Upper lobe of left lung (tissue), 6 donors: ENCODE measurements at places on chromosomes 2 and 18.

- peak; percentile 73 for DNase-seq
Measured at GRCh38 chr2:10325278-10326145, 22.8 kb downstream of the HPCAL1 start.

DNA sequence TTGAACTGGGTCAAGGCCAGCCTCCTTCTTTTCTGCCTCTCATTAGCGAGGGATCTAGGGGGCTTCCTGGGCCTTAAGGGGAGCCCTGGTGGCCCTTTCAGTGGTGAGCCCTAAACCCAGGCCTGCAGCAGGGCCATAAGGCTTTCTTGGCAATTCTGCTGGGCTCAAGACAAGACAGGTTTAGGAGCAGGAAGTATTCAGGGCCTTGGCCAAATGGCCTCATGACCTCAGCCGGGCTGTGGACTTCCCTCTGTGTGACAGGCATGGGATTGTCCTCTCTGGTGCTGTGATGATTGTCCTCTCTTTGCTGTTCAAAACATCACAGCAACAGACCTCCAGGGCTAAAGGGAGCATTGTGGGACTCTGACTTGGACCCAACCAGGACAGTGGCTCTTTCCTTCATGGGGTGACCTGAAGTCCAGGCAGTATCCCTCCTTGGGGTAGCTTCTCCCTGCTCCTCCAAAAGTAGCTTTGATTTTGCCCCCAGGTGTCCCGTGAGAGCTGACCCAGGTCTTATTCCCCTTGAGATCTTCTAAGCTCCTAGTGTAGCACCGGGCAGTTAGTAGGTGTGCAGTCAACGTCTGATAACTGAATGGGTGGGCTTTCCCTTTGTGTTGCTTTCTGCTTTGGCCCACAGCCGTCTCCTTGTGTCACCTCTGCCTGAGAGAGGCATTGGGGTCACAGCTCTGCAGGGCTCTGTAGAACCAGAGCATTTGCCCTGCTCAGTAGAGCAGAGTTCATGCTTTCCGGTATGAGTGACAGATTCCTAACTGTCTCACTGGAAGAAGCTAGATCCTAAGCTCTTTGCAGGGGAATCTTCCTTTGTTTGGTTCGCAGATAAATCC is 14.7 kb downstream of the FOSL2 start:
- no peak for DNase-seq

DNA sequence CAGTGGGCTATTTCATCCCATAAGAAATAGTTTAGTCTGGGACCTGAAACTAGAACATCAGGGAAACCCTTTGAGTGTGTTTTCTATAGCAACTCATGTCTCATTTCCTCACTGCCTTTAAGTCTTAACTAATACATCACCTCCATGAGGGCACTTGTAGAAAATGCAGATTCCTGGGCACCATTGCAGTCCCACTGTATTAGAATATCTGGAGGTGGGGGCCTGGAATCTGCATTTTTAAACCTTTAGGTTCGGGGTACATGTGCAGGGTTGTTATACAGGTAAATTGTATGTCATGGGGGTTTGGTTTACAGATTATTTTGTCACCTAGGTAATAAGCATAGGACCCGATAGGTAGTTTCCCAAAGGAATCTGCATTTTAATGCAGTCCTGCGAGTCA is 87.4 kb downstream of the ARHGEF33 start:
- DNase-seq: no peak

GRCh38 chr2:118731413-118731812 is 116.0 kb downstream of the EN1 start:
- DNase-seq: no peak

DNA sequence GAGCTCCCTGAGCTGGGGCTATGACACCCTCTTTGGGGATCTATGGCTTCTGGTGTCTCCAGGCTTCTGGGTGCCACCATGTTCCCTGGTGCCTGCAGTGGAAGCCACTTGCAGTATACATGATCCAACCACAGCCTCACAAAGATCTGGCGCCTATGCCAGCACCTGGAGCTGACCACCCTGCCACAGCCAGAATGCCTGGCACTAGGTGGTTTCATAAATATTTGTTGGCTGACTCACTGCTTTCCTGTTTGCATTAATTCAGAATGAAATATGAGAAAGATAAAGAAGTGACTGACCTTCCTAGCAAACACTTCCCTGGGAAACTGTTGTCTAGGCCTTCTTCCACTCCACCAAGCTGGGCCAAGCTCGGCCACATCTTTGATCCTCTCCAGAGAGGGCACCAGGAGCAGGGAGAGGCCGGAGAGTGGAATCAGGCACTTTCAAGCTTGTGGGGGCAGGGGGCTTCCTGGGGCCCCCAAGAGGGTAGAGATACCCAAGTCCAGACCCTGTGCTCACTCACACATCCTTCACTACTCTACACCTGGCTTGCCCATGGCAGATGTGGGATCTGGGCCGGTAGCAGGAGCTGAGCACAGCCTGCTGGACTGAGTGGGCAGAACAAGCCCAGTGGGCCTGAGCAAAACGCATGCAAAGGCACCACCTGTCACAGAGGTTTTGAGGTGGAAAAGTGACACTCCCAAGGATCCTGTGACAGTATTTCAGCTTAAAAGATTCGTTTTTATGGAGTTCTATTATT is 565.7 kb downstream of the SLC4A3 start:
- no peak for DNase-seq

- no peak for DNase-seq
Measured at GRCh38 chr2:75561566-75562512, 1.1 kb upstream of the EVA1A start.

DNA sequence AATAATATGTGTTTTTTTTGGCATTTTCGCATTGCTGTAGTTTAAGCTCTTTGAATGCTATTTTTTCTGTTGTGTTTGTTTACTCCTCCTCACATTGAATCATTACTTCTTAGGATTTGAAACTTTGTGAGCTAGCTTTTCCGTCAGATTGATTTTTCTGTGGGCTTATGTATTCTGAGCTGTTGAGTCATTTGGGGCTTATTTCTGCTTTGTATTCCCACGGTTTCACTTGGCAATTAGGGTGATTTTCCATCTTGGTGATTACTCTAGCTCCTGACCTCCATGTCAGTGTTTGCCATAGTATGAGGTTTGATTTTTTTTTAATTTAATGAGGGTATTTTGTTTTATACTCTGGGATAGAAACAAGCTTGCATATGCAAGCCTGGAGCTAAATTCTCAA is 200.0 kb downstream of the CCDC102B start:
- no peak for DNase-seq

DNA sequence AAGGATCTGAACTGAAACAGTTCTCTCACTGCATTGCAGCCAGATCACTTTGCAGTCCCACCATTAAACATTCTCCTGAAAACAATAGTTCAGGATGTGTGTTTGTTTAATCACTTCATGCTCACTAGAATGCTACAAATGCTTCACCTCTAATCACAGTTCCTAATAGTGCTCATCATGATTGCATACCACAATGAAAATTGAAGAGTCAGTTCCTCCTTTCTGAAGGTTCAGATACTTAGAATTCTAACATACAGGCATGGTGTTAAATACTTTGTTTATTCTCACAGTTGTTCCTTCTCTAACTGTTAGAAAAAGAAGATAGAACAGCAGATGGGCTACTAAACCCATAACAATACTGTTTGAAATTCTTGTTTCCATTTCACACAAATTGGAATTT is 622.3 kb upstream of the ACVR2A start:
- DNase-seq: no peak

DNA sequence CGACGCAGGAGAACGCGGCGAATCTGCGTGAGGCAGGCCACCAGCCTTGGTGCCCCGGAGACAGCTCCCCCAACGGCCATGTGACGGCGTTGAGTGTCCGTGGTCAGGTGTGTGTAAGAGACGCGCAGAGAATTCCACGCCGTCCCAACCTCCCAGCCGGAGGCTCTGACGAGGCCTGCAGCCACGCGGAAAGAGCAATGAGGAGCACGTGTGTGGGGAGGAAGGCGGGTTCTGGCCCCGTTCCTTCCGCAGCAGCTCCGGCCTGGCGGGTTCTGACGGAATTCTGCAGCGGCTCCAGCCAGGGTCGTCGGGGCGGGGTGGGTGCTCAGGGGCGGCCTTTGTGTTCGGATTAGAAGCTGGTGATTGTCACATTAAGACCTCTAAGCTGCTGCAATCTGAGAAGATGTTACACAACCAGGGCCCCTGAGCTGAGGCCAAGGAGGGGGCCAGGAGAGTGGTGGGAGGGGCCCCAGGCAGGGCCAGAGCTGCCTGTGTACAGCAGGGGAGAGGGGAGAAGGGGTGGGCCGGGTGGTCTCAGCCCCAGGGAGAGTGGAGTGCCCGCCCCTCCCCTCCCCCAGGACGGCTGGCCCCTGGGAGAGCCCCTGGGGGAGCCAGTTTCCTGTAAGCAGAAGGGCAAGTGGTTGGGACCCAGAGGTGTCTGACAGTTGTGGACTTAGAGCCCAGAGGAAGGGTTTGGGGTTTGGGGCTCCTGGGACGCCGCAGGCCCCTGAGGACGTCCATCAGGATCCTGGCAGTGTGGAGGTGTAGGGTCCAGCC is 5.1 kb upstream of the GAL3ST2 start:
- no peak for DNase-seq

- no peak for DNase-seq
Measured at GRCh38 chr2:79982445-79982844, 322.1 kb downstream of the LRRTM1 start.

DNA sequence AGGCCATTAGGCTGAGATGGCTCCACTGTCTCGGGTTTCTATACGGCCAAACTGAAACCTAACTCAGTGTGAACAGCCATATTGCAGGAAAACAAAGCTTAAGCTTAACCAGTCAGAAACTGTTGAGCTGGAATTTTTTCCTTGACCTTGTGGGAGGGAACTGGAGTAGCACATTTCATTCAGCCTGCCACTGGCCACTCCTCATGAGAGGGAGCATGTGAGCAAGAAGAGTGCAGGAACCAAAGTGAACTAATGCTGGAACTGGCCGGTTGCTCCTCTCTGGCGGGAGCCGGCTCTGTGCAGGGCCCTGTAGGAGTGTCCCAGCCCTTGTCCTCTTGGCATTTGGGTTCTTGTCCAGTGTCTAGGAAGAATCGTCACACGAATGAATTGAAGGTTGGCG is 5.9 kb upstream of the POLE4 start:
- DNase-seq: peak; percentile 6

DNA sequence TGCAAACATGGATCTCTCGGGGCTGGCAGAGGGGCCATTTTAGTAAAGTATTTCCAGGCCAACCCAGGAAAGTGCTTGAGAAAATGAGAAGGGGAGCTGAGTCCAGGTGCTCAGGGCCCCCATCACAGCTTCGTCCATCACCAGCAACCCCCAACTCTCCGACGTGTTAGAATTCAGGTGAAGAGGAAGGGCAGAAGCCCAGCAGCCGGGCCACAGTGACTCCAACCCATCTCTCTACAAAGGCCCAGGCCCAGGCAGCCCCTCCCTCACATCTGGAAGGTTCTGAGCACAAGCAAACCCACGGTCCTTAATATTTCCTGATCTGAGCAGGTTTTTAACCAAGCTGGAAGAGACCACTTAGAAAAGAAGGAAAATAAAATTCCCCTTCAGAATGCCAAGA is 34.7 kb upstream of the COL6A3 start:
- DNase-seq: no peak

- no peak for DNase-seq
Measured at GRCh38 chr2:52141076-52141475, 1109.1 kb upstream of the NRXN1 start.

GRCh38 chr2:127218812-127219170 is 1.3 kb downstream of the CYP27C1 start:
- no peak for DNase-seq

DNA sequence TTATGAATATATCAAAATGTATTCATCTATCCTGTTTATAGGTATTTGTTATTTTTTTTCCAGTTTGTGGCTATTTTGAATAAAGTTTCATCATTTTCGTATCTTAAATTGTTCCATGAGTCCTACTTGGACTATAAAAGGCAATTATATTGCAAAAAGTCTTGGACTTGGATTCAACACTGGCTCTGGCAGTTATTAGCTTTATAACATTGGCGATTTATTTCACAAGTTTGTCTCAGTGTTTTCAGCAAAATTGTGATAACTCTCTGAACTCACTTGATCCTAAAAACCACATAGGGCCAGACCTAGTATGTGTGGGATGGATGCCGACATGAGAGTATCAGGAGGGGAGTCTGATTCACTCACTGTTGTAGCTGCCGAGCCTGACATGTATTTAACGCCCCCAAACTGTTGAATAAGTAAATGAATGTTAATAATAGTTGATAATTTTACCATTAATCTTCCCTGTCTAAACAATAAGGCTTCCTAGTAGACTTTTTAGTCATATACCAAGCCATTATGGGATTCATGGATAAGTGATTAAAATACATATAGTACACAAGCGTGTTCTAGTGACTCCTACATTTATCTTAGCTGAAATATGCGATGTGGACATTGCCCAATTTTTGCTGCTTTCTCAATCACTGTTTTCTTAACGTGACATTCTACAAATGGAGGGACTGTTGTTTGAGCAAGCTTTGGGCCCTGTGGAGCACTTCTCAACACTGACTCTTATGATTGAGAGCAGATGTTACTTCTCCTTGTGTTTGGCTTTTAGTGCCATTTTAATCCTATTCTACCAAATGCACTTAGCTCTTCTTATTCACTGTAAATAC is 907.6 kb downstream of the EPHA4 start:
- DNase-seq: no peak

- peak; percentile 81 for DNase-seq
Measured at GRCh38 chr2:216555274-216555673, 56.6 kb downstream of the RPL37A start.

DNA sequence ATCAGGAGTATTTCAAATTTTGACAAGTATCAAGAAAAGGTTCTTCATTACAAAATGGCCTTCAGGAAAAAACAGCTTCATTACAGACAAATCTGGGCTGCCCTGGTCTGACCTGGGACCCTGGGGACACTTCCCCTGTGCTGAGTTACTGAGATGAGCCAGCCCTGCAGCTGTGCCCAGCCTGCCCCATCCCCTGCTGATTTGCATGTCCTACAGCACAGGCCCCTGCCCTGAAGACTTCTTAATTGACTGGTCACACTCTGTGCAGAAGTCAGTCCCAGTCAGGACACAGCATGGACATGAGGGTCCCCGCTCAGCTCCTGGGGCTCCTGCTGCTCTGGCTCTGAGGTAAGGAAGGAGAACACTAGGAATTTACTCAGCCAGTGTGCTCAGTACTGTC is 235.1 kb downstream of the ANKRD36B start:
- DNase-seq: no peak

DNA sequence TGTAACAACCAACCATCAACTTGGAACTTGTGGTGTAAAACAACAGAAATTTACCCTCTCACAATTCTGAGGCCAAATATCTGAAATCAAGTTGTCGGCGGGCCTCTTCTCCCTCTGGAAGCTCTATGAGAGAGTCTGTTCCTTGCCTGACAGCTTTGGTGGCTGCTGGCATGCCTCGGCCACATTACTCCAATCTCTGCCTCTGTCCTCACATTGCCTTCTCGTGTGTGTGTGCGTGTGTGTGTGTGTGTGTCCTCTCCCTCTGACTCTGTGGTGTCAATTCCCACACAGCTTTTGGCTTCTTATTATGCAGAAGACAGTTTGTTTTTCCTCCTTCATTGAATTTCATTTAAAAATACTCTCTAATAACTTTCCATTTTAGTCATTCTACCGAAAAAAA is 50.4 kb downstream of the ZDBF2 start:
- DNase-seq: no peak

DNA sequence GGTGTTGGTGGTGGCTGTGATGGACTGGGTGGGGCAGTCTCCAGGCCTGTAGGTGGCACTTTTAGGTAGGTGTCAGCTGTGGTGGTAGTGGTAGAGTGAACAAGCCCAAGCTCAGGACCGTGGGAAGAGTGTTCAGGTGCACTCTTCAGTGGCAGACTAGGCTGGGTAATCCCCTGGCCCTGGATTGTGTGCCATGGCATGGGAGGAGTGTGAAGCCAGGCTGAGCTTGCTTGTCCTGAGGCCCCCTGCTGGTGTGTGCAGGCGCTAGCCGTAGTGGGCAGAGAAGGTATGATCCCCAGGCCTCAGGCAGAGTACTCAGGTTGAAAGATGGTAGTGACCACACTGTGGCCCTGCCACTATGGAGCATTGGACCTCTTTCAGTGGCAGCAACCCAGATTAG is 850.3 kb downstream of the DSC3 start:
- DNase-seq: peak; percentile 7
